ENCODE measurements at places on chromosomes 5 and 9.

DNA sequence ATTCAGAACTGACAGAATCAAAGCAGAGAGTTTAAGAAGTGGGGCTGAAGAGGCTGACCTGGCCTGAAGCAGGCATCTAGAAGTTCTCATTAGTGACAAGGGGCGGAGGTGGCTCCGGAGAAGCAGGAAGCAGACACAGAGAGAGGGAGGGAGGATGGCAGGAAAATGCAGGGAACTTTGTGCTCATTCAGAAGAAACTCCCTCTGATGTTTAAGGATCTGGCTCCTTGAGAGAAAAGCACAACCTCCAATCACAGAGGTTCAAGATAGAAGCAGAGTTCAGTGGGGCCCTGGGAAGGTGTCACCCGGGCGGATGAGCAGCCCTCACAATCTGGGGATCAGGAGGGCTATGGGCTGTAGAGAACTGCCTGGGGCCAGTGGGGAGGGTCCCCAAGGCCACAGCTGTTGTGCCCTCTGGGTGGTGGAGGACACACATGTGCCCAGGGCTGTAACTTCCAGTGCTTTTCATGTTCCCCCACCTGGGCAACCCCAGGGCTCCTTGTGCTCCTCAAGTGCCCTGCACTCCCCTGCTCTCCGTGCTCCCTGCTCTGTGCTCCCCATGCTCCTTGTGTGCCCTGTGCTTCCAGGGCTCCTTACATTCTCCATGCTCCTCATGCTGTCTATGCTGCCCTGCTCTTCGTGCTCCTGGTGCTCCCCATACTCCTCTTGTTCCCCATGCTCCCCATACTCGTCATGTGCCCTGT lies 51.4 kb downstream of the TRIP13 start:
- DNase-seq, result no peak

DNA sequence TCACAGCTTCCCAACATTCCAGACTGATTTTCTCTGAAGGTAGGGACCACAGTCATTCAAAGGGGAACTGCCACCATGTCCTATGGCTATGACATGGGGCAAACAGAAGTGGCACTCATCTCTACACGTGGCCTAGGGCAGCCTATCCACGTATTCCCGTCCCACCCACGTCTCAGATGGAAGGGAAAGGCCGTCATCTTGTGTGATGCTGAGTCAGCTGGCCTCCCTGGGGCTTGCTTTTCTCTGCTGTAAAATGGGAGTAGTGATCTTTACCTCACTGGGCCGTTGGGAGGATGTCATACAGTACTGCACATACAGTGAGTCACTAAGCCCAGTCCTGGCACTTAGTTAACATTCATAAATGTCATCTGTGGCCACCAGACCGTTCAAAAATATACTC lies 72.3 kb downstream of the RAPGEF1 start:
- no peak for DNase-seq

DNA sequence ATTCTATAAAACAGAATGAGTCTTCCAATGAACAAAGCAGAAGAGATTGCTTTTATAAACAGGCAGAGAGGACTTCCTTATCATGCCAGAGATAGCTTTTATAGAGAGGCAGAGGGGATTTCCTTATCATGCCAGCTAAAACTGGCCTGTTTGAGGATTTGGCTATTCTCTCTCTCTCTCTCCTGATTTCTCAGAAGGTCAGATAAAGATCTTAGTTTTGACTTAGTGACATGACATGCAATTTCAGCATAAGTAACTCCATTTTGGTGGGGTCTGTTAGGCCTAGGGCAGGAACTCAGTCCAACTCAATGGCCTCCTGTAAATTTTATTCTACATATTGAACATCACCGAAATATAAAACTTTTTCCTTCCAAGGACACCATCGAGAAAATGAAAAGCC lies 31.5 kb upstream of the DENND4C start:
- no peak for DNase-seq

DNA sequence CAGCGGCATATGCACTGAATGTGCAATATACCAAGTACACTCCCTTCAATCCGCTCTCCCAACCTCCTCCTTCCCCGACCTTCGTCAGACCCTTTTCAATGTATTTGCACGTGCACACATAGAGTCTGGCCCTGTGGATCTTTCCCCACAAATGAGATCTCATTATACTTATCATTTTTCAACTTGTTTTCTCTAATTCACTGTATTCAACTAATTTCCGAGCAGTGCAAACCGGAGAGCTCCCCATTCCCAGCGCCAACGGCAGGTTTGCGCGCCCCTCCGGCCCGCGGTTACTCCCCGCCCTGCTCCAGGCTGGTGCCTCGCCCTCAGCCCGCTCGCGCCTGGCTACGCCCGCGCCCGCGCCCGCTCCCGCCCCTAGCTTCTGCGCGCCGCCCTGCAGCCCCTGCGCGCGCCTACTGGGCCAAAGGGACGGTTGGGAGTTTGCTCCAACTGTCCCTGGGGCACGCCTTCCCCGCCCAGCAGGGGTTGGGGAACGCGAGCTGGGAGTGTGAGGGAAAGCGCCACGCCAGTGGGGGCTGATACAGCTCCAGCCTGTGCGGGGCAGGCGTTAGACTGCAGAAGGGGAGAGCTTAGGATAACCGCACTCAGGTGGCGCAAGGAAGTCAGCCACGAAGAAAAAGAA lies 3.3 kb upstream of the CDC20B start:
- DNase-seq, result no peak

GRCh38 chr9:124350494-124351263 lies 64.6 kb downstream of the PSMB7 start:
- DNase-seq, result no peak

DNA sequence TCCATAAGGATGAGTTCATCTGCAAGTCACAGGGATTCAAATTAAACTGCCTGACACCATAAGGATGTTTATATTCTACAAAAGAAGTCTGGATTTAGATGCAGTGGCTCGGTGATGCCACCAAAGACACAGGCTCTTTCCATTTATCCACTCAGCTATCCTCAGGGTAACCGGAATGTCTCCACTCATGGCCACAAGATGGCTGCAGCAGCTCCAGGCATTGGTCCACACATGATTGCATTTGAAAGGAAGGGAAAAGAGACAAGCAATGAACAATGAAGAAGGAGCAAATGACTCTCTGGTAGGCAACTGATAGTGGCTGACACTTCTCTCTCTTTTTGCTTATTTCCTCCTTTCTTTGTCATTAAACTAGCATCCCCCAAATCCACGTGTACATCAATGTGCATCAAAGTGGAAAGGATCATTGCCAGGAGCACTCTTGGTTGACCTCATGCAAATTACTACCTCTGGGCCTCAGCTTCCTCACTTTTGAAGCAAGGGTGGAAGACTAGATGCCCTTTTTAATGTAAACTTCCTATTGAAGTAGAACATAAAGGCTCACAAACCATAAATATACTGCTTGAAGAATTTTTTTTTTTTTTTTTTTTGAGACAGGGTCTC lies 7.2 kb upstream of the SNX30 start:
- DNase-seq, result no peak

All from activated CD8-positive, alpha-beta memory T cell treated with anti-CD3 and anti-CD28 coated beads for 1 hour (primary cell).